ENCODE measurements at places on chromosomes 3 and 15. TPM values are rescaled to one million over a fixed set of nuclear protein-coding genes. Genes with fewer than 3 reads are reported as not detected.

- DNase-seq = peak; percentile 69
These were observed 2.2 kb downstream of the CDCP1 start for GRCh38 chr3:45143673-45144671.

GRCh38 chr15:71677352-71677751 lies 133.0 kb upstream of the NR2E3 start:
- no peak for DNase-seq

FYCO1 gene
- total RNA-seq = 51.7 TPM

DNA sequence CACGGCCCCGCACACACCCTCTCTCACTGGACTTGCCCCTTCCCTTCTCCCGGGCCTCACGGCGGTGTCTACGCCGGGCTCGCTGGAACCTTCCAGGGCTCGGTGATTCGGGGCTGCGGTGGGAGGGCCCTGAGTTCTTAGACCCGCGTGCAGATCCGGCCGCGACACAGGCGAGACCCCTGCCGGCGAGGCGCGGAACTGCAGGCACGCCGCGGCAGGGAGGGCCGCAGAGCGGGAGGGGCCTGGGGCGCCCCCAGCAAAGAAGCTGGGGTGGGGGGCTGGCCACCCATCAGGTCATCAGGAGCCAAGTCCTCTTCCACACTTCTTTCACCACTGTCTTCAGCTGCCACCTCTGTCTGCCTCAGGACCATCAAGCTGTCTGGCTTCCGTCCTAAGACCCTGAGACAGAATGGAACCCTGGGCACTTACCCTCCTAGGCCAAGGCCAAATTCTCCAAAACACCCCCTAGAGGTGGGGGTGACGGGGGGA lies 164.5 kb downstream of the XXYLT1 start:
- peak; percentile 59 for DNase-seq

PRTG gene
- 93.8 TPM for total RNA-seq

GRCh38 chr3:154242766-154243165 lies 81.5 kb downstream of the DHX36 start:
- no peak for DNase-seq

DNA sequence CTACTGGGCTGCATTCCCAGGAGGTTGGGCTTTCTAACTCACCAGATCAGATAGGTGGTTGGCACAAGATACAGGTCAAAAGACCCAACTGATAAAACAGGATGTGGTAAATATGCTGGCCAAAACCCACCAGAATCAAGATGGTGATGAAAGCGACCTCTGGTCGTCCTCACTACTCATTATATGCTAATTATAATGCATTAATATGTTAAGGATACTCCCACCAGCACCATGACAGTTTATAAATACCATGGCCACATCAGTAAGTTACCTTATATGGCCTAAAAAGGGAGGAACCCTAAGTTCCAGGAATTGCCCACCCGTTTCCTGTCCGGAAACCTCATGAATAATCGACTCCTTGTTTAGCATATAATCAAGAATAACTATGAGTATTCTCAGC lies 31.6 kb downstream of the CFAP44 start:
- no peak for DNase-seq

TTLL13 gene
- not detected for total RNA-seq

DNA sequence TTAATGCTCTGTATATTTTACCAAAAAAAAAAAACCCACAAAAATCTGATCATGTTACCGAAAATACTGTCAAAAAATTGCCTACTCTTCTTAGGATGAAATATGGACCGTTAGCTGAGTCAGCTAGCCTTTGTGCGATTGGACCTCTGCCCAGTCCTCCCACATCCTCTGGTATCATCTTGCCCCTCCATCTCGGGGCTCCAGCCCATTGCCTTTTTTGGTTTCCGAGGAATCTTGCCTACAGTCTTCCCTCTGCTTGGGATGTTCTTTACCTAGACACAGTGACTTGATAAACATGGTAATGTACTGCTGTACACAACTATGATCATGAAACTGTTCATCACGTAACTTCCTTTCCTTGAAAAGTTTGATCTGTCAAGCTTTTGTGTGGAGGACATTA lies 371.4 kb downstream of the SV2B start:
- no peak for DNase-seq

- DNase-seq = no peak
These were observed 9.4 kb downstream of the TMEM43 start for GRCh38 chr3:14134291-14134690.

GPR160 gene
- 10.5 TPM for total RNA-seq

DNA sequence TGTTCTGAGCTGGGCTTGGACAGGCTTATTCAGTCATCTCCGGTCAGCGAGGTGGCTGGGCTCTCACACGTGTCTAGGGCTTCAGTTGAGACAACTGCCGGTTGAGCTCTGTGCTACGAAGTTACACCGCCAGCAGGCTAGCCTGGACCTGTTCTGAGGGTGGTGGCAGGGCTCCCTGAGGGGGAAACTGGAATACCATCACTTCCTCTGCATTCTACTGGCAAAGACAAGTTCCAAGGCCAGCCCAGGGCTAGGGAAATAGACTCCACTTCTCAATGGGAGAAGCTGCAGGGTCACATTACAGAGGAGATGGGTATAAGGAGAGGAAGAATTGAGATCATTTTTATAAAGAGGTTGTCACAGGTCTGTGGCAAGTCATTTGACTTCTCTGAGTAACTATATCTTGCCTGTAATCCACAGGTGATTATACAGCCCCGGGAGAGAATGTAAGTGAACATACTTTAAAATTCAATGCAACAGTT lies 106.8 kb upstream of the IL12A start:
- DNase-seq = peak; percentile 27

GRCh38 chr3:161508852-161509477 lies 12.4 kb downstream of the OTOL1 start:
- no peak for DNase-seq

DNA sequence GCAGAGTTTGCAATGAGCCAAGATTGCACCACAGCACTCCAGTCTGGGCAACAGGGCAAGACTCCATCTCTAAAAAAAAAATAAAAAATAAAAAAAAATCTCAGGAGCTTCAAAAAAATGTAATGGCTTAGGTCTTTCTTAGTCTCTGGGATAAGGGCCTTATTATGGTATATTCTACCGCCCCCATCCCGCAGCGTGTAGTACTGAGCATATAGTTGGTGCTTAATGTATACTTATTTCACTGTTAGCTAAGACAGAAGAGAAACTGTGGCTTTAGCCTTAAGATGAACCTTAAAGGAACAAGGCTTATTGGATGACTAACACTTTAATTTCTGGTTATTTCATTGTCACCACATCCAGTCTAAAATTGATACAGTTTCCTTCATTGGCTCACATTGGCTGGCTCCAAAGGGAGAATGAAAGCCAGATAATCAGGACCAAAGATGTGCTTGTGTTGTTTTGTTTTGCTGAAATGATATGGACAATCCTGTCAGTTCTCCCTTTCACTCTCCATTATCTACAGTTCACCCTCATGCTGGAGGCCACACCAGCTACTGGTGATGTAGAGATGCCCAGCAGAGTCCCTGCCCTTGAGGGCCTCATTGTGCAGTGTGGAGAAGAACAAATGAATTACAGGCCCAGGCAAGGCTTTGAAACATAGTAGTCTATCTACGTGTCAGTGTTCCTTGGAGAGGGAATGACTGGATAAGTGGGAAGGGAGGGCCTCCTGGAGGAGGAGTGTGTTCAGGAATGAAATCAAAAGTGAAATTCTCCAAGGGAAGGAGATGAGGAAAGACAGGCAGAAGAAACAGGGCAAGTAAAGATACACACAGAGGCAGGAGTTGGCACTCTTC lies 17.4 kb upstream of the RAF1 start:
- no peak for DNase-seq

DNA sequence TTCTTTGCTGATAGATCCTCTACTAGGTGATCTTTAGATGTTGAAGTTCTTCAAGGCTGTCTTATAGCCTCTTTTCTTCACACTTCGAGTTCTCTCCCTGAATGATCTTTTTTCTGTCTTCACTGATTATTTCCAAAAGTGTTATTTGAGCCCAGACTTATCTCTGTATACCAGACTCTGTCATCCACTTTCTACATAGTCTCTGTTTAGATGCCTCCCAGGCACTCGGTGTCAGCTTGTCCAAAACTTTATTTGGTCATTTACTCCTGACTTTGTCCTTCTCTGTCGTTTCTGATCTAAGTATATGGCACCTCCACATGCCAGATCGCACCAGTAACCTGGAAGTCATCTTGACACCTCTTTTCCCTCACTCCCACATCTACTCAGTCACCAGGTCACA lies 27.6 kb downstream of the KLHL18 start:
- no peak for DNase-seq

DNA sequence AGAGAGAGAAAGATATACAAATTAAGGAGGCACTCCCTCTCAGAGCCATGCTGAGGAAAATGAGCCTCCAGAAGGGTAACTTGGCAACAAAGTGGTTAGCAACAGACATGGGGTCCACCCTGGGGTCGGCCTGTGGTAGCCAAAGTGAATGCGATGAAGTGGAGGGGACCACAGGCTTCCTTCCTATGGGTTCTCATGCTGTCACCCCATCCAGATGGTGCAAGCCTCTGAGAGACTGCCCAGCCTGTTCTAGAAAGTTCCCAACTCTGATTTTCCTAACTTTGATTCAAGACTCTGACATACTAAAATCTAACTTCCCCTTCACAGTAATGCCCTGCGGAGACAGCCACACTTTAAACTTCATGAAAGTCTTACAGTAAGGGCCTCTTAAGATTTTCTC lies 18.2 kb upstream of the LACTB start:
- DNase-seq = no peak

GRCh38 chr3:81782585-81782984 lies 21.1 kb upstream of the GBE1 start:
- no peak for DNase-seq

SLC28A2 gene
- not detected for total RNA-seq

PRKCD gene
- total RNA-seq = 32.0 TPM

RHOV gene
- total RNA-seq = 0.29 TPM

- no peak for DNase-seq
These were observed 15.6 kb upstream of the AMOTL2 start for GRCh38 chr3:134389865-134390264.

SMCO1 gene
- not detected for total RNA-seq

SLC2A2 gene
- not detected for total RNA-seq

DNA sequence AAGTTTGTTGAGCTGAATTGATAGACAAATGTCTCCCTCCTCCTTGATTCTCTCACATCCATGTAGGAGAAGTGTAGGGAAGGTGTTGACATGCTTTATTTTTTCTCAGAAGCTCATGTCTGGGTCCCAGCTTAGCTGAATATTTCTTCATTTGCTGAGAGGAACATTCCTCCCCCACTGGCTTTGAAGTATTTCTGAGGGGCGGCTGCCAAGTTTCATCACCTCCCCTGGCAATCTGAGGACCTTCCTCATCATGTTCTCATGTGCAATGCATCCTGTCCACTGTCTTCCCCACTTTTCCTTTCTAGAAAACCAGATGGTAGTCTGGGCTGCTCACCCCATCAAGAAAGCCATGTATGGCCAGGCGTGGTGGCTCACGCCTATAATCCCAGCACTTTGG lies 168.9 kb upstream of the RGMA start:
- DNase-seq = no peak

LINS1 gene
- total RNA-seq = 32.9 TPM

DNA sequence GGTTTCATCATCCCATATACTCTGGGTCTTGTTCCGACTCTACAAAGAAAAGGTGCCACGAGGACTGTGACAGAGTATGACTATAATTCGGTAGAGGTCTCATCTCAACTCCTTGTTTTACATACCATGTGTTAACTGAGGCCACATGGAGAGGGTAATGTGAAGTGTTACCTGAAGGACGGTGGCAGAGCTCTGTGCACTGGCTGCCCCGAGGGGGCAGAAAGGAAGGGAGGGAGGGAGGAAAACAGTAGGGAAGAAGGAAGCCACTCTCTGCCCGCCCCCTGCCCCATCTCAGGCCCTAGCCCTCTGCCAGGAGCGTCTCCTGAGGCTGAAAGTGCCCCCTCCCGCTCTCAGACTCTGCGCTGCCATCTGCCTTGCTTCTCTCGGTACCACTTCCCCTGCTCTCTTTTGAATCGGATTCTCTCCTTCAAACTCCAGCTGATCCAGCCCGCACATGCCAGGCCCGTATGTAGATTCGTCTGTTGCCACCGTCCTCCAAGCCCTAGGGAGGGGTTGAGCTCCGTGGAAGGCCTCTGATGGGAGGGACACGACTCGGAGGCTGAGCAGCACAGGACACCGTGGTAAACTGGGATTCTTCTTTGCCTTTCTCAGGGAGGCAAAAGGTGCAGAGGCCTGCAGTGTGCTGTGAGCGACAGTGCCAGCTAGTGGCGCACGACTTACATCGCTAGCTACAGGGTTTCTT lies 70.5 kb upstream of the ATP10A start:
- peak; percentile 77 for DNase-seq

- peak; percentile 83 for DNase-seq
These were observed 49.6 kb upstream of the ST8SIA2 start for GRCh38 chr15:92343924-92344643.

SLC22A14 gene
- not detected for total RNA-seq

DNA sequence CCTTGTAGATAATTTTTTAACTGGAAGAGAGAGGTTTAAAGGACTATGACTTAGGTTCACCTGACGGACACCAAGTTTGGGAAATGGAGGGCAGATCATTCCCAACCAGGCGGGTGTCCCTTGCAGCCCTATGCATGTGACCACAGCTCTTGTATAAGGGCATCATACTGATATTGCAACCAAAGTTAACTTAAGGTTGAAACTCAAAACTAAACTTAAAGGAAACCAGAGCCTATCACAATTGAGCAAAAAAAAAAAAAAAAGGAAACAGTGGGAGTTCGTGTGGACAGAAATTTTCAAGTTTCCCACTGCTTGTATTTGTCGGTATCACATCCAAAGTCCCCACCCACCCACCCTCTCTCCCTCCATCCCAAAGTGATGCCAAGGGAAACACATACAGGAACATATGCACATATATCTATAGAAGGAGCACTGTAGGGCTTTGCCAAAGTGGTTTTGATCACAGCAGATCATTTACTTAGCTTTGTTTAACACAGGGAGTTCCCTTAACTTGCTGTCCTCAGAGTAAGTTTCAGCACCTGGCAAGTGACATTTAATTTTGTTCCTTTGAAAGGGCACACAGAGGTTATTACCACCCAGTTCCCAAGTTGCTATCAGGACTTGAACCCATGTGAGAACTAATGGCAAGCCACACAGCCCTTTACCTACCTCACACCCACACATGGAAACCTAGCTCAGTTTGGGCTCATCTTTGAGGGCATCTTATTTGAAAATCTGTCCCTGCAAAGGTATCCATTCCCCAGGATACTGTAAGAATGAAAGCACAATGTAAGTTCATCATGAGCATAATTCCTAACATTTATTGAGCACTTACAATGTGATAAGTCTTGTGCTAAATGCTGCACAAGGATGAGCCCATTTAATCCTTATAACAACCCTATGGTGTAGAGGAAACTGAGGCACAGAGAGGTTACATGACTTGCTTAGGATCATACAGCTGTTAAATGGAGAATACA lies 204.5 kb upstream of the CMC1 start:
- DNase-seq = no peak

DNA sequence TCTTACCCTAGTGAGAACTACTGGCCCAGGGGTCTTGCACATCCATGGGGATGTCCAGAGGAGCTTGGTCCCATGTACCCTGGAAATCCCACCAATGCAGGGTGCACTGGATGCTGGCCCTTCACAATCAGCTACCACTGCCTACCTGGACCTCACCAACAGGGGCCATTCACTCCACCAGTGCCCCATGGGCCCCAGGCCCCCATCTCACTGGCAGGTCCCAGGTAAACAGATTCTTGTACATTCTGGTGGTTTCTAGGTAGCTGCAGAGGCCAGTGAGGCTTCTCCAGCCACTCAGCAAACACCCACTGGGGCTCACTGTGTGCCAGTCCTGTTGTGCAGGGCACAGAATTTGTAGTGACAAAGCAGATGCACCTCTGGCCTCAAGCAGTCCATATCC lies 24.9 kb downstream of the RAB6B start:
- no peak for DNase-seq

GRCh38 chr3:17473761-17474160 lies 268.7 kb downstream of the TBC1D5 start:
- no peak for DNase-seq

SLC35G2 gene
- total RNA-seq = 11.4 TPM
